ENCODE measurements at places on chromosomes 7 and 10.

- no peak for DNase-seq
These were observed 4.7 kb downstream of the ZNF503 start for GRCh38 chr10:75396631-75397495.

- DNase-seq, result peak; percentile 29
These were observed 217.0 kb downstream of the CREB5 start for GRCh38 chr7:28629216-28629842.

DNA sequence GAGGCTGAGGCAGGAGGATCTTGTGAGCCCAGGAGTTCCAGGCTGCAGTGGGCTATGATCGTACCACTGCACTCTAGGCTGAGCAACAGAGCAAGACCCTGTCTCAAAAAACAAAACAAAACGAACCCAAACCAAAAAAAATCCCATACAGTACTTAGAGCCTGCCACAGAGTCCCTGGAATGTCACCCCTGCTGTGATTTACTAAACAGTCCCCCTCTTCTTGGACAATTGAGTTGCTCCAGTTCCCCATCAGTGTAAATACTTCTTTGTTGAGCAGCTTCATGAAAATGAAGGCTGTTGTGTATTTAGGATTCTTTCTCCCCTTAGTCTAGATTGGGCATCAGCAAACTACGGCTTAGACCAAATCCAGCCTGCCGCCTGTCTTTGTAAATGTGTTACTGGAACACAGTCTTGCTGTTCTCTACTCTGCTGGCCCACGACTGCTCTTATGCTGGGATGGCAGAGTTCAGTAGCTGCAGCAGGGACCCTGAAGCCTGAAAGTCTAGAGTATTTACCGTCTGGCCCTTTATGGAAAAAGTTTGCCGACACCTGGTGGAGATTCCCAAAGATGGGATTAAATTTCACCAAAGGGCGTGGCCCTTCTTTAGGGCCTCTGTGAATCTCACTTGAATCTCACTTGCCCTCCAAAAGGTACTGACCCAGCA, 57.8 kb downstream of the PALD1 start:
- no peak for DNase-seq

DNA sequence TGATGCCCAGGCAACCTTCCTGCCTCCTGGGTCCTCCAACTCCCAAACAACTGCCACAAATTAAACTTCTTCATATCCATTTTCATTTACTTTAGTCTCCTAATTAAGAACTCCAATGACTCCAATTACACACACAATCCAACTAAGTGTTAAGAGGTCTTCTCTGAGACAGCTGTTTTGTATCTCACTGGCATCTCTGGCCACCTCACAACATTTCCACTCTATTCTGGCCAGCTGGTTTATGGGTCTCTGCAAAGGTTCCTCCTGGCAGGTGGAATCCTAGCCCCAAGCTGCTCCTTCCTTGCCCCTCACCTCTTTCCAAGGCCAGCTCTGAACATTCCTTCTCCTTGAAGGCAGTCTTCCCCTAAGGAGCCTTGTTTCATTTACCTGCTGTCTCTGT, 123.1 kb upstream of the HPS1 start:
- DNase-seq, result no peak

DNA sequence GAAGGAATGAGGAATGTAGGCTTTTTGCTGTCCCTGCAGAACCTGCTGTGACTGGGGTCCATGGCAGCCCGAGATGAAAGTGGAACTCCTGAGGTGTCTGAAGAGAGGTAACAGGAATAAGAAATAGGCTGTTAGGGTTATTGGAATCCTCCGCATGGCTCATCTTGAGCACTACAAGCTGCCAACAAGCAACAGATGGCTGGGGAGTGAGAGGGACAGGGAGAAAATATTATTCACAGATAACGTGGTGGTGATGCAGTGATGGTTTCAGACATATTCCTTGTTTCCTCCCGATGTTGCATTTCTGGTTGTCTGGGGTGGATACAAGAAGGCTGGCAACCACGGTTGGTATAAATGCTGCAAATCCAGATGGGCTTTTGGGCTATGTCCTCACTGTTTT, 46.1 kb downstream of the AP3M1 start:
- no peak for DNase-seq

DNA sequence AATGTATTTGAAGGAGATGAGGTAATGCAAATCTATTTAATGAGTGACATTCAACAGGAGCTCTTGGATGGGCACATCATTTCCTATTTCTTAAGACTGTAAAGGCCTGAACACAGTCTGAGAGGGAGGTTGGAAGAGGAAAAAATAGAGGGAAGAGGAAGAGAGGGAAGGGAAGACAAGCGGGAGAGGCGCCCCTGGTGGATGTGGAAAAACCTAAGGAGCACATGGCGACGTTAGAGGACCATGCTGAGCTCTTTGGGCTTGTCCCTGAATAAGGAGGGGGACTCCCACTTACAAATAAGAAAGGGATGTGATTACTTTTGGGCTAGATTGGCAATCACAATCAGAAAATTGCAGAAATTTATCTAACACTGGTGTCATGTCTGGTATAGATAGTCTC, 19.6 kb downstream of the SUN3 start:
- no peak for DNase-seq

All from RCC 7860 (cell line).